Right atrium auricular region (tissue), 2 donors: ENCODE measurements at places on chromosomes 13 and 19.

DNA sequence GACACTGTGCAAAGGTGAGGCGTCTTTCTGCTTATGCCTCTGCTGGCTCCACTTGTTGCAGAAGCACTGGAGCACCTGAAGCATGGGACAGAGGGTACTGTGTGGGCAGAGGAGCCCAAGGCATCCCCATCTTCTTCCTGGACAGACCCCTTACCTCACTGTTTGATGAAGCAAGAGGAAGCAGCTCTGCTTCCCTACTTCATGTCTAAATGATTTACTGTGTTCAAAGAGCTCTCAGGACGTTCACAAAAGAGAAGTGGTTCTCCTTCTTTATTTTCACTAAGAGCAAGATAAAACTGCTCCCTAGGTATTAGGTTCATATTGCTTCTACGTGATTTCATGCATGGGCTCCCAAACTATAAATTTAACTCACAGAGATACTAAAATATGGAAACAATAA, 1635.4 kb upstream of the SLC10A2 start:
- DNase-seq = no peak

- no peak for DNase-seq
Observed at GRCh38 chr19:50932690-50933083, 20.2 kb downstream of the KLK5 start.

GRCh38 chr19:1304197-1304924, 18.7 kb downstream of the EFNA2 start:
- DNase-seq = no peak

- DNase-seq = no peak
Observed at GRCh38 chr13:20132052-20132634, 28.7 kb downstream of the GJA3 start.

DNA sequence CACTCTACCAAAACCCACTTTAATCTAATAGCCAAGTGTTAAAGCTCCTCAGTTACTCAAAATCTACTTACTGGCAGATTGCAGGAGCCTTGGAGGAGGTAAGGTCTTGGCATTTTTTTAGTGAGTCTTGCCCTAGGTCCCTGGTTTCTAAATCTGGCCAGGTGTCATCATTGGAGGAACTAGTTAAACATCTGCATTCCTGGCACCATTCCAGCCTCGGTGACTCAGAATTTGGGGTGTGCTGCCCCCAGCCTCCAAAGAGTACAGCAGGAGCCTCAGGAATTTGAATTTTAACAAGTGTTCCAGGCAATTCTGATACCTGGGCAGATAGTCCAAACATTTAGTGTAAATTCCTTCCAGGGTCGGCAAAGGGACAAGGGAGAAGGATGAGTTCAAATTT, 37.4 kb downstream of the KLF5 start:
- no peak for DNase-seq

- no peak for DNase-seq
Observed at GRCh38 chr13:44514278-44514677, 61.9 kb downstream of the TSC22D1 start.

GRCh38 chr19:22116760-22117159, 64.5 kb downstream of the ZNF257 start:
- no peak for DNase-seq

- no peak for DNase-seq
Observed at GRCh38 chr13:113118261-113119021, 4.2 kb upstream of the F10 start.

- no peak for DNase-seq
Observed at GRCh38 chr19:47573071-47574026, at the start of gene ZNF541. Gene ZNF541, minus strand, starts transcription at chr19:47573148. Its CDS starts 17,292 bp downstream, at chr19:47555856.

GRCh38 chr13:25440061-25440460, 68.3 kb downstream of the ATP8A2 start:
- no peak for DNase-seq

DNA sequence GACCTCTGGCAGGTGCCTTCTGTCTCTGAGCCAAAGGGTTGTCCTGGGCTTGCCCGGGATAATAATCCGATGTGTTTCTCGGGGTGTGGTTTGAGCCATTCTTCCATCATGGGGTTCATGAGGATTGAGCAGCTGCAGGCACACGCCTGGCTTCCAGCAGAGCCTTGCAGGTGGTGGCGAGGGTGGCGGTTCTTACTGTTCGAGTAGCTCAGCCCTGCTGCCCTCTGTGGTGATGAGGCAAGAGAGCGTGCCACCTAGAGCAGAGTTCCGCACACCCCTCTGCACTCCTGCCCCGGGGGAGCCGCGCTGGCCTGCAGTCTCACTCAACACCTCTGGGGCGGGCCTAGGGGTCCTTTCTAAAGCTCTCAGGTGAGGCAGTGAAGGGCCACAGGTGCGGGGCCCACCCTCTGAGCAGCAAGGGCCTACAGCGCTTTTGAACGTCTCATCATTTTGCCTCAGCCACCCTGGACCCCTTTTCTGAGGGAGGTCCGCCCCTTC, 3.8 kb downstream of the SCN1B start:
- no peak for DNase-seq

DNA sequence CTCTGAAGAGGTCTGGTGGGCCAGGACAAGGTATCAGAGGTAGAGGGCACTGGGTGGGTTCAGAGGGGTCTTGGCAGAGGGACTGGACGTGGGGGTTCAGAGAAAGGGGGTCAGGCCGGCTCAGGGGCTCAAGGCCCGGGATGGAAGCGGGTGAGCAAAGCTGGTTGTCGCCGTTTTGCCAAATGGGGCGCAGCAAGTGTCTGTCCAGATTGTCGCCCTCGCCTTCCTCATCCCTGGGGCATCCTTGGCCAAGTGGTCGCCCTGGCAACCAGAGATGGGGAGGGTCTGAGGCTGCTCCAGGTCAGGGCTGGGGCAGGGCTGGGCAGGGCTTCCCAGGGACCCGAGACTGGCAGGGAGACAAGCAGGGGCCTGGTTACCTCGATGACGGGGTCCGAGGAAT, 6.8 kb downstream of the DOHH start:
- DNase-seq = no peak

DNA sequence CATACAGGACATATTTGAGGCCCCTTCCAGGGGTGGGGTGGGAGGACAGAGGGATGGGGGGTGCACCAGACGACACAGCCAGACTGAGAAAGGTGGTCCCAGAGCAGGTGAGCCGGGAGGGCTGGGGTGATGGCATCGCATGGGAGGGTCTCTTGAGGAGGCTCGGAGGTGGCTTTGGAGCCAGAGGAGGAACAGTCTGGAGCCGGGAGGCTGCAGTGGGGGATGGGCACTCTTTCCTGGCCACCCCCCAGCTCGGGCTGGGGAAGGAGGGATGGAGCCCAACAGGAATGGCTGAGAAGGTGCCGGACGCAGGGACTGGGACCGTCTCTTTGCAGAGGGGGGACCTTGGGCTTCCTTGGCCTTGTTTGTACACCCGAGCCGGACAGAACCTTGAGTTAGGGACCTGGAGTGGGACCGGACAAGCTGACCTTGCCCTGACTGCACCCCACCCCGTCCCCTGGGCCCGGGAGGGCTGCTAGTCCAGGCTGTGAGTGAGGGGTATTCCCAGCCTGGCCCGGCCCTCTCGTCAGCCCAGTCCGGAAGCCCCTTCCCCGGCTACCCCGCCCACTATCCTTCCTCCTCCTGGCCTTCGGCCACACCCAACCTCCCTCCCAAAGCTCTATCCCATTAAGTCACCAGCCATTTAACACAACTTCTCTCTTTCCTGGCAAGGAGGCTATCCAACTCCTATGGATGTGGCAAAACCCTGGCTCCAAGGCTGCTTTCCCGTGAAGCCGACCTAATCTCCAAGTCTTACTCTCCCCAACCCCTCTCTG, 816 bp upstream of the TBXA2R start:
- DNase-seq = no peak

DNA sequence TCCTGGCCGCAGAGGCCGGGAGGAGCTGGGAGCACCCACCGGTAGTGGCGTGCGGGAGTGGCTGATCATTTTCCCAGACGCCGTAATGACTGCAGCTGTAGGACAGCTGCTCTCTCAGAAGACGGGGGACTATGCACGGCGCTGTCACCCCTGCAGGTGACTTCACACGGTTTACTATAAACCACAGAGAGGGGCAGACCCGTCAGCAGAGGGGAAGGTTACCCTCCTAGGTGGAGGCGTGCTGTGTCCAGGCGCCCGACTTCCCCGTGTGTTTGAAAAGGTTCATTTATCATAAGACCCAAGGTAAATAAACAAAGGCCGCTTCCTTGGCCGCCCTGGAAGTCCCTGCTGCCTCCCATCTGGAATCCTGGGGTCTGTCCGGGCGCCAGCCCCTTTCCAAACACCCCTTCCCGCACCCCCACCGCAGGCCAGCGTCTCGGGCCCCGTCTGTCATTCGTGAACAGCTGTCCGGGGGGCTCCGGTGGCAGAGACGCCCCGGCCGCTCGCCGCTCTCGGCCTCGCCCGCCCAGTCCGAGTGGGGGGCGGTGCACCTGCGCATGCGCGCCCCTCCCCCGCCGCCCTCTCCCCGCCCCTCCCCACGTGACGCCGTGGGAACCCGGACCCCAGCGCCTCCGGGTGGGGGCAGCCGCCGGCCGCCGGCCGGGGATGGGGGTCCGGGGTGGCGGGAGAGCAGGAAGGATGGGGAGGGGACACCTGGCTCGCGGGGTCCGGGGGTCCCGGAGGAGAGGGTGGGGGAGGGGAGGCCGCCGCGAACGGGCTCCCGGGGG, 915 bp downstream of the SHC2 start:
- peak; percentile 62 for DNase-seq

DNA sequence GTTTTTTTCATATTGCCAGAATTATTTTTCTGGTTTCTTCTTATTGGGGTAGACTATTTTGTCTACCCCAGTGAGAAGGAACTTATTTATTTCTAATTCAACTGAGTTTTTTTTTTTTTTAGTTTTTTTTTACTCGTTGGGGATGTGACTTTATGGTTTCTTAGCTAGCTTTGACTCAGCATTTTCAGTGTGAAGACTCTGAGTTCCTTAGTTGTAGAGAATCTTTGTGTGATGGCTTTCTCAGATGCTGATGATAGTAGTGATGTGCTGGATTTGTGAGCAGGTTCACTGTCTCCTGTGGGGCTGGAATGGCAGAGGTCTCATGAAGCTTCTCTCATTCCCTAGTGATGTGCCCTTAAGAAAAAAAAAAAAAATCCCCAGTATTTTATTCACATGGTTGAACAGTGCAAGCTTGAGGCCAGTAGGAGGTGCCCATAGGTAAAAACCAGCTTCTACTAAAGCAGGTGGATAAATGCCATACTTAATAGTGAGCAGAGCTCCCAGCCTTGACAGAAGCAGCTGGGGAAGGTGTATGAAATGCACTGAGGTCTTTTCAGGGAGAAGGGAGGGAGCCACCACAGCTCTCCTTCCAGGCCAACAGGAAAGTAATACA, 106.2 kb upstream of the KLF5 start:
- no peak for DNase-seq

GRCh38 chr13:24511816-24512196, 772 bp downstream of the PARP4 start:
- DNase-seq = no peak

DNA sequence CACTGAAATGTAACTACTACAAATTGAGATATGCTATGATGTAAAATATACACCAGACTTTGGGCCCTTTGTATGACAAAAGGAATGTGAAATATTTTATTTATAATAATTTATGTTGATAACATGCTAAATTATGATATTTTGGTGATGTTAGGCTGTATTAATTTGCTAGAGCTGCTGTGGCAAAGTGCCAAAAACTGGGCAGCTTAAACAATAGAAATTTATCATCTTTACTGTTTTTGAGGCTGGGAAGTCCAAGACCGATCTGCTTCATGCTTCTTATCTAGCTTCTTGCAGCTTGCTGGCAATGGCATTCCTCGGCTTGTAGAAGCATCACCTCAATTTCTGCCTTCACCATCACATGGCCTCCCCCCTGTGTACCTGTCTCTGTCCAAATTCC, 245.0 kb downstream of the GPC5 start:
- no peak for DNase-seq

GRCh38 chr19:4097501-4097900, 26.4 kb downstream of the MAP2K2 start:
- peak; percentile 62 for DNase-seq

- no peak for DNase-seq
Observed at GRCh38 chr13:109401307-109401706, 385.1 kb downstream of the IRS2 start.

DNA sequence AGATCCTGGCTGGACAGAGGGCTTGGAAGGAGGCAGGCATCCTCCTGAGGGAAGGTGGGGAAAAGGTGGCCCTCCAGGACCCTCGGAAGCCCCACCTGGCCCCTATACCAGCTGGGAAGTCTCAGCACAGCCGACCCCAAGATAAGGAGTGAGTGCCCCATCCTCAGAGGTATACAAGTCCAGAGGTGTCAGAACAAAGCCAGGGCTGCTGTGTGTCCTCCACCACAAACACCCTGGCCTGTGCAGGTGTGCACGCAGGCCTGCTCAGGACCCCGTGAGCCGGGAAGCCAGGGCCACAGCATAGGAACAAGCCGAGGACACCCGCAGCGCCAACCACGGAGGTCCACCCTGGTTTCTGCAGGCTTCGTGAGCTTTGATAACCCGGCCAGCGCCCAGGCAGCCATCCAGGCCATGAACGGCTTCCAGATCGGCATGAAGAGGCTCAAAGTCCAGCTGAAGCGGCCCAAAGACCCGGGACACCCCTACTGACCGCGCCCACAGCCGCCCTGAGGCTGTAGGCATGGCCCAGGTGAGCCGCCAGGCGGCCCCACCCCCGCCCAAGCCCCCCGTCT, 68.6 kb downstream of the CELF5 start:
- DNase-seq = no peak

DNA sequence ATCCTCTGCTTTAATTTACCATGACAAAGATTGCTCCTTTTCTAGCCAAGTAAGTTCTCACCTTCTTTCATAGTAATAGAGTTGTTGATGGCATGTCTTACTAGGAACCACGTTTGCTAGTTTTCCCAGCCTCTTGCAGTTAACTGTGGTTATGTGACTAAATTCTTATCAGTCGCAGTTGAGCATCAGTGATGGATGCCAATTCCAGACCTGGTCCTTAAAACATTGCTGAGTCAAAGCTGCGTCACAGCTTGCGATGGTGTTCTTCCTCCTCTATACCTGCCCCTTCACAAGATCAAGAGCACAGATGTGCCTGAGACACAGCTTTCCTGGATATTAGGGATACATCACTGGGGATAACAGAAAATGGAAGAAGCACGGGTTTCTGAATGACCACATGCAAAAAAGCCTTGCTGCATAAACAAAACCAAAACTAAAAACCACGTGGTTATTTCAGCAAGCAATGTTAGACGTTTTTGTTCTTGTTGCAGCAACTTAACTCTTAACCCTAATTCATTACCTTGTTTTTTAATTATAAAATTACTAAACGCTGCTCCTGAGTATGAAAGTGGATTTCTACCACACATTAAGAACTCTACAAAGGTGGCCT, 97.6 kb upstream of the DACH1 start:
- DNase-seq = no peak

DNA sequence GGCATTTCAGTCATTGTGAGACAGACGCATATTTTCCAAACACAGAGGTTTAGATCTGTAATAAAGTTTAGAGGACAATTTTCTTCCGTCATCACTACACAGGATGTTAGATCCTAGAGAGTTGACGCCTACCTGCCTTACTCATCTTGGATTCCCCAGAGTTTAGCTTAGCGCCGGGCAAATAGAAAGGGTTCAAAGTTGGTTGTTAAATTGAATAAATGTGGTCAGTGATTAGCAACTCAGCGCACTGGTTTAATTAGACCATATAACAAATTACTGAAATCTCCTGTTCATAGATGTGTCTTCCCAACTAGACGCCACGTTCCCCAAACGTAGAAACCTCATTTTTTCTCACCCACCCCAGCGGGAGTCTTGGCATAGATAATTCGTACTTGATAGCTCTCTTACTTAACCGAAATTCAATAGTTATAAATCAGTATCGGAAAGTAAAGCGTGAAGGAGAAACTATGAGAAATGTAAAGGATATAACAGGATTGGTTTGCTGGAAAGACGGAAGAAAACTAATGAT, 726 bp upstream of the UFM1 start:
- DNase-seq = no peak
